ENCODE measurements at places on chromosomes 7 and 10.

DNA sequence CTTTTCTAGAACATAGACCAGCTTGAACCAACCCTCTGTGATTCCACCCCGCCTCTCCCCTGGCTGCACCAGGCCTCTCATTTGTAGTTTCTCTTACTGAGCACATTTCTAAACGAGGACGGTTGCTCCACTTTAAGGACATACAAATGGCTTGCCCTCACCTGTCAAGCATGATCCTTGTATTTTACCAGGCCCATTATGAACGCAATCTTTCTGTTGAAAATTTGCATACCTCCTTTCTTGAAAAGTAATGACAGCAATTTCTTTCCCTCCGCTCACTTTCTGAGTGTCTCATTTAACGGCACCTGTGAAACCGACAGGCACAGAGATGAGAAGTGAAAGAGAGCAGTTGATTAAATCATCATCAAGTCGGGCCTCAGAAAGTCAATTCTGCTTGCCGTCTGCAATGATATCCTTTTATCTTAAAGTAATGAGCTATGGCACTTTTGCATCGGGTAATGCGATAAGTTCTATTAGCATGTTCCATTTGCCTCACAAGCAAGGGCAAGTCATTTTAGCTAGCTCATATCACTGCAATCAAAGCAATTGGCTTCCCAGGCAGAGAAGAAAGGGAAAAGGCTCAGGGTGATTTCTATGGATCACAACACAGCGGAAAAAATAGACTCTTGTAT lies 705.6 kb upstream of the GALNT17 start:
- no peak for DNase-seq

DNA sequence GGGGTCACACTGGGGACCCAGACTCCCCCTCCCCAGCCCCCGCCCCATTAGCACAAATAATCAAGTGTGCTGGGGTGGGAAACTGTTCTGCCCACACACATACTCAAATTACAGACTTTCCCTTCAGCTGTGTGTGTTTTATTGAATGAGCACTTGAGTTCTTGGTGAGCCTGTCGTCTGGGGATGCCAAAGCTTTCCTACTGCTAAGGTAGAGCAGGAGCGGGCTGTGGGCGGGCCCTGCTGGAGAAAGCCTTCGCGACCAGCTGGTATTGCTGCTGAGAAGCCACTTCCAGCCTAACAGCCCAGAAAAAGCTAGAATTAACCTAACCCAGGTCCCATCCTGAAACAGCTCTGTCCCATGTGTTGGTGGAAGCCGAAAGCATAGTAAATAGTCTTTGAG lies 87.0 kb upstream of the KMT2E start:
- peak; percentile 3 for DNase-seq

- DNase-seq = no peak
Observed at GRCh38 chr10:26173837-26174236, 42.7 kb upstream of the GAD2 start.

DNA sequence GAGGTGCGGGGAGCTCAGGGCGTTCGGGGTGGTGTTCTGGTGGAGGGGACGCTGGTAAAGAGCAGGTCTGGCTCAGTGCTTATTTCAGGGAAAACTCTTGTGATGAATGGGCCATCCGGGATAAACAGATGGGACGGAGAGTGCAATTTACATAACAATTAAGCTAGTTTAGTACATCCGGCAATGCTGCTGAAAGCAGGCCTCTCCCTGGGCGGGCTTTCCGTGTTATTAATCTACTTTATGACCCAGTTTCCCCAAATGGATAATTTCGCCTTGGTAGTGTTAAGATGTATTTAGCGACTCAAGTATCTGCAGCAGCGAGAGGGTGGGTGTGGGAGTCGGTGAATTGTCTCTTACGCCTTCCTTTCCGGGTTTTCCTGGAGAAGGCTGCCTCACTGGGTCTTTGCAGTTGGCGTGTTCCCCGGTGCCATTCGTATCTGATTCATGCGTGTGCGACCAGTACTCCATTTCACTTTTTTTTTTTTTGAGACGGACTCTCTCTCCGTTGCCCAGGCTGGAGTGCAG lies 25.2 kb downstream of the FOXK1 start:
- DNase-seq = peak; percentile 29

- no peak for DNase-seq
Observed at GRCh38 chr7:128458956-128459355, 3.3 kb downstream of the HILPDA start.

GRCh38 chr7:133775201-133775600 lies 351.9 kb upstream of the LRGUK start:
- no peak for DNase-seq

GRCh38 chr10:58985216-58985615 lies 191.2 kb upstream of the PHYHIPL start:
- no peak for DNase-seq

DNA sequence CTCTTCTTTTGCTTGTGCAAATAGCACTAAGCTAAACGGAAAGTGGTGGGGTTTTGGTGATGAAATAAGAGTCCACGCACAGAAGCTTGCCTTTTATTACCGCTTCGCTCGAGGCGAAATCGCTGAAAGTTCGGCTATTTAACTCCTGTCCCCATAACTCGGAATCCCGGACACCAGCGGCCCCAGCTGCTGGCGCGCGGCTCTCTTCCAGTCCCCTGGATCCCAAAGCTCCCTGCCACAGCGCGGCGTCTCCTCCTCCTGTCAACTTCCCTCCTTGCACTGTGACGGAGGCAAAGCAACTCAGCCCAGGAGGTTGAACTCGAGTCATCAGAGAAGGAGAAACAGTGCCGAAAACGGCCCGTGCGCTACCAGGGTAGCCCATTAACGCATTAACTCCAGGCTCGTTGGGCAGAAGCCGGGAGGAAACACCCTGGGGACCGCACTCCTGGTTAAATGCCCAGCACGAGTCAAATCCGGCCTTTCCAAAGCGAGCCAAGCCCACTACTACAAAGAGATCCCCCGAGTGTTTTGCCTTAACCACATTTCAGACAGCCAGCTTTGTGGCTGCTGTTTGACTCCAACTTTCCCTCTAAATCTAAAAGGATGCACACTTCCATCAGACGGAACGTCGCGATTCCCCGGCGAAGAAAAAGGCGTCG lies 1.3 kb downstream of the SEMA3D start:
- peak; percentile 16 for DNase-seq

DNA sequence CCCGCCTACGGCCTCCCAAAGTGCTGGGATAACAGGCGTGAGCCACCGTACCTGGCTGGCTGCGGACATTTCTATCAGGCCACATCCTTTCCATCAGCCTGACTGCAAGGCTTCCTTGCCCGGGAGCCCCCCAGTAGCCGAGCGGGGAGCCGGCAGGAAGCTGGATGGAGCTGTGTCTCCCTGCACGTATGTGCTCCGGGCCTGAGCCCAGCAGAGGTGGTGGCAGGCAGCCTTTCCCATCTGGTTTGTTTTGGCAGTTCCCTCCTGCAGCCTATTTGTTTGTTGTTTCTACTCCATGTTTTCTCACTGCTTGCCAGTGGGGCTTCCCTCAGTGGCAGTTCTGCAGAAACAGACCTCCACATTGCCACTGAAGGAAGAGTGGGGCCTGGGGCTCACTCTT lies 5.4 kb downstream of the POP7 start:
- DNase-seq = no peak

- no peak for DNase-seq
Observed at GRCh38 chr7:45646207-45646821, 72.1 kb downstream of the ADCY1 start.

GRCh38 chr7:157616426-157616825 lies 279.6 kb downstream of the DNAJB6 start:
- DNase-seq = no peak

DNA sequence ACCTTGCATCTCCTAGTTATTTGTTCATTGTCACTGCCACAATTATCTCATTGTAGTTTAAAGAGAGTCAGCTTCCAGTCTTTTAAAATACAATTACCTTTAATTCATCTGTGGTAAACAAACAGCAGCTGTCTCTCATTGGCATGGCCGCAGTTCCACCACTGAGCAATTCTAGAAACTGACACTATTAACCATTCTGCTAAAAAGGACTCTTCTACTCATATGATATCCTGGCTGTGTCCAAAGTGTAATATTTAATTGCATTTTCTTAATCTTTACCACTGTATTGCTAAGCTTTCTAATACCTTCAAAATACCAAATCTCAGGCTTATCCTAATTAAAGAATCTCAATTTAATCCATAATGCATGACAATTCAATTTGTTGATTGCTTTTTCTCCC lies 639.0 kb downstream of the AUTS2 start:
- no peak for DNase-seq

DNA sequence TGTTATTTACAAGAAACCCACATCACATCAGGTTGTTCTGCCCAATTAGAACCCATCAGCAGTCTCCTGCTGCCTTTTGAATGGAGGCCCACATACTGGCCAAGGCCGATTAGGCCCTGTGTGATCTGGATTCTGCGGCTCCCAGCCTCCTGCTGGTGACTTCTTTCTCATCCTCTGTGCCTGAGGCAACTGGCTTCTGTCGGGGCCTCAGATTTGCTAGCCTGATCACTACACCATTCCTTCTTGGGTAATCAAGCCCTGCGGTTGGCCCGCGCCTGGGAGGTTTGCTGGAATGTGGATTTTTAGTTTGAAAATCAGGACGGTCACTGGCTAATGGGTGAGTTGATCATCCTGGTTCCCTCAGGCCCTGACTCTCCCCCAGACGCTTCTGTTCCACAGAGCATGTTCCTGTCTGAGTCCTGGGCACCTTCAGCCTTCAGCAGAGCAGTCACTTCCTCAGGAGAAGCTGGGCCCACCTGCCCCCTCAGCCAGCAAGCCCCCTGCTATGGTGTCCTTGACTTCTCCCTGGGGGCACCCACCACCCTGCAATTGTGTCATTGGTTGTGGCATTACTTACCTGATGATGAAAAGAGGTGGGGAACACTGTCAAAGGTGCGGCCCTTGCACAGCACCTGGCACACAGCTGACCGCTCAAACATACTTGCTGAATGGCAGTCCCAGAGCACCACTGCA lies 207.6 kb downstream of the PHTF2 start:
- no peak for DNase-seq

DNA sequence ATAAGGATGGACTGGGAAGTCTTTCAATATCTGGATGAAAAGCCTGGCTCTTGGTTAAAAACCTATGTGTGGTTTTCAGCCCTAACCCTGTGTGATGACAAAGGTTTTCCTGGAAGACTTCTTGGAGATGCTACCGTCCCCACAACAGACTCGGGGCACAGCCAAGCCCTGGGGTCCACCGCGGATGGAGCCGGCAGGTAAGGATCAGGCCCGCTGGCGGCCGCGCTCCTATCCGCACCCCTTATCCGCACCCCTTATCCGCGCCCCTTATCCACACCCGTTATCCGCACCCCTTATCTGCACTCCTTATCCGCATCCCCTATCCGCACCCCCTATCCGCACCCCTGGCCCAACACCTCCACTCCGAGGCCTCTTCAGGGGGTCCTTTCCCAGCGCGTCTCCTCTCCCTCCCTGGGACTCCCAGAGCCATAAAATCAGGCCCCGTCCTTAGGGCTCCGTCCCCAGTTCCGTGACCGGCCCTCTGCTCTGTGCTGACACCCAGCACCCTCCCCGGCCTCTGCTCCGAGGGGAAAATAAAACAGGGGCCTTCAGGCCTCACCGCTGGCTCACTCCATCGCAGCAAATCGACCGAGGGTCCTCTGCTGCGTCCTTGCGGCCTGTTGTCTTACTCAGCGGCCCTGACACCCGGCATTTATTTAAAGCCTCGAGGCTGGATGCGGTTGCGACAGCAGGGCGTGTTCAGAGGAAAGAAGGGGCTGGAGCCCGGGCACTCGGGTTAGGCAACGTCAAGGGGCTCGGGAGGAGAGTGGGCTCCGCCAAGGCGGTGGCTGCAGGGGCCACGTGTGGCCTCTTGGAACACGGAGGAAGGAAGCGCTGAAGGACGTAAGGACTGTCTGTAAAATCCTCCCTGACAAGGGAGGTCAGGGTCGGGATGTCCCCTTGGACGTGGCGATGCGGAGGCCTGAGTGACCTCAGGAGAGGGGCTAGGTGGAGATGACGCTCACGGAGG lies 215.1 kb upstream of the ADARB2 start:
- DNase-seq = no peak

DNA sequence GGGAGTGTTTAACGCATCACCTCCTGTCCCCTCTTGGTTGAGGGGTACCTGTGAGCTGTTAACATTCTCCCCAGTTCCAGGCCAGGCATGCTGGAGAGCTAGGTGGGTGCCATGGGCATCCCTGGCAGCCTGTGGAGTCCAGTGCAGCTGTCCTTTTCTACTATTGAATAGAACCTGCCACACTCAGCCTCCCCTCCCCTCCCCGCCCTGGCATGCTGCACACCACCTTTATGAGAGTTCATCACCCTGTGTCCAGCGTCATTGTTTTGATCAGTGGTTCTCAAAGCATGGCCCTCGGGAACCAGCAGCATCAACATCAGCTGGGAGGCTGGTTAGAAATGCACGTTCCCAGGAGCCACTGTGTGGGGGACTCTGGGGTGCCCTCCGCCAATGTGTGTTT lies 157.3 kb upstream of the PRR15 start:
- DNase-seq = no peak

DNA sequence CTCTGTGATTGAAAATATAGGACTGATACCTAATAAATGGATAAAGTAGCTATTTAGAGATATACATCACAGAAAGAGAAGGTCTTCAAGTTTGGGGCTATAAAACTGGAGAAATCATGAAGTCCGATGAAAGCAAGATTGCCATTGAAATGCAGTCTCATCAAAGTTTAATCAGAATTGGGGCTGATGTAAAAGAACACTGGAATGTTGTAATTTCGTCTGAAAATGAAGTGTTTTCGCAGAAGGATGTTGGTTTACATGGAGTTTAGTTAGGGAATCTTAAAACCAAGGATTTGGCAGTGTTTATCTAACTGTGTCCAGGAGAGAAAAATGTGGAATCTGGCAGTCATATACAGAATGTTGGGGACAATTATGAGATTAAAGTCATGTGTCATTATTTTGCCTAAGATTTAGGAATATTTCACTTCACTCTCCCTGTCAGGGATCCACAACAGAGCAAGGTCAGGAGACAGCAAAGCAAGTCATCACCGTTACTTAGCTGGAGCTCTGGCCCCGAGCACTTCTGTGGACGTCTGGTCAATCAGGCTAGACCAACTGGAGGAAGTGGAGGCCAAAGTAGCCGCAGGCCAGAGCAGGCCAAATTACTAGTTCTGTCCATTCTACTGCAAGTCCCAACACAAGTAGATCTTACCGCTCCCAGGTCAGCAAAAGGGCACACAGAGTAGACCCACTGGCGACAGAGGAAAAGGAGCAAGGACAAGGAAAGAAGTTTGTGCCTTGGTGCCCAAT lies 37.0 kb downstream of the EPDR1 start:
- DNase-seq = no peak

DNA sequence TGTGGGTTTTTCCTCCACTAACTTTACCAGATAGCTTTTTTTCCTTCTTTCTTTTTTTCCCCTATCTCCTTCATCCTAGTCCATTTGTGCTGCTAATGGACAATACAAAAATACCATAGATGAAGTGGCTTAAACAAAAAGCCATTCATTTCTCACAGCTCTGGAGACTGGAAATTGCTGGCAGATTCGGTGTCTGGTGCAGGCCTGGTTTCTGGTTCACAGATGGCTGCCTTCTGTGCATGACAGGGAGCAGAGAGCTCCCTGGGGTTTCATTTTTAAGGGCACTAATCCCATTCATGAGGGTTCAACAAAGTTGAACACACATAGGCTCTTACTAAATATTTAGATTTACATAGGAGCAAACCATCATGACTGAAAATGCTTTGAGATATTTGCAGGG lies 467.4 kb downstream of the TYW1 start:
- DNase-seq = peak; percentile 69

GRCh38 chr7:101953248-101953819 lies 135.9 kb downstream of the CUX1 start:
- DNase-seq = no peak

GRCh38 chr10:29268011-29268410 lies 20.9 kb upstream of the LYZL1 start:
- no peak for DNase-seq

- peak; percentile 71 for DNase-seq
Observed at GRCh38 chr7:133501771-133502170, 248.9 kb downstream of the EXOC4 start.

- DNase-seq = no peak
Observed at GRCh38 chr10:70063418-70064098, 10.9 kb downstream of the MACROH2A2 start.

All from NCI-H524 (cell line).